Mammary epithelial cell (primary cell): ENCODE measurements at places on chromosomes 1 and 21. TPM values are rescaled to one million over a fixed set of nuclear protein-coding genes. Genes with fewer than 3 reads are reported as not detected.
A peak's percentile ranks its signal among the peaks of the same experiment; 100 is the strongest.

NR1I3 gene
- not detected for polyA plus RNA-seq

S100A4 gene
- 24.2 TPM for polyA plus RNA-seq

TSSK3 gene
- 0.08 TPM for polyA plus RNA-seq

OR2T35 gene
- polyA plus RNA-seq = not detected

AMY1A gene
- polyA plus RNA-seq = not detected

CAMK1G gene
- polyA plus RNA-seq = not detected

DNA sequence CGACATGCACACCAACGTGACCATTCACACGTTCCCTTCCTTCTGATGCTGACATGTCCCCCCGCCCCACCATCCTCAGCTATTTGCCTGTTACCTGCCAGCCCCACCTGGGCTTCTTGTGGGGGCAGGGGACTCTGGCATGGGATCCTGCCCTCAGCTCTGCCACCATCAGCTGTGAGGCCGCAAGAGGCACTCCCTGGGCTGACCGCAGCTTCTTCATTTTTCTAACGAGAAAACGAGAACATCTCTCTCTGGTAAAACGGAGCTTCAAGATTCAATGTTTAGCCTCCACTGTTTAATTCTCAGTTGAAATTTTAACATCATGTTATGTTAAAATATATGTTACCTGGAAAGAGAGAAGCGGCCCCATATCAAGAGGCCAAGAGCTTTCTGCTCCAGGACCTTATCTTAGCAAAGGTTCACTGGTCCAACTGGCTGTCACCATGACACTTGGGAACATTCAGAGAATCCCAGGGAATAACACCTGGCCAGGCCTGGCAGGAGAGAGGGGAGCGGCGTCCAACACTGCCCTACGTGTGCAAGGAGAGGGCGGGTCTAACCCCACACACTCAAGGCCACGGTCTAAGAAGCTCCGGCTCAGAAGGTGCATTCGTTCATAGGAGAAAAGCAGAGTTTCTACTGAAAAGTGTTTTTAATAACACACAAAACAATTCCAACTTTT lies 51.3 kb downstream of the HLCS start:
- no peak for DNase-seq

GRCh38 chr1:42264511-42265190 lies 70.4 kb downstream of the FOXJ3 start:
- no peak for DNase-seq

DNA sequence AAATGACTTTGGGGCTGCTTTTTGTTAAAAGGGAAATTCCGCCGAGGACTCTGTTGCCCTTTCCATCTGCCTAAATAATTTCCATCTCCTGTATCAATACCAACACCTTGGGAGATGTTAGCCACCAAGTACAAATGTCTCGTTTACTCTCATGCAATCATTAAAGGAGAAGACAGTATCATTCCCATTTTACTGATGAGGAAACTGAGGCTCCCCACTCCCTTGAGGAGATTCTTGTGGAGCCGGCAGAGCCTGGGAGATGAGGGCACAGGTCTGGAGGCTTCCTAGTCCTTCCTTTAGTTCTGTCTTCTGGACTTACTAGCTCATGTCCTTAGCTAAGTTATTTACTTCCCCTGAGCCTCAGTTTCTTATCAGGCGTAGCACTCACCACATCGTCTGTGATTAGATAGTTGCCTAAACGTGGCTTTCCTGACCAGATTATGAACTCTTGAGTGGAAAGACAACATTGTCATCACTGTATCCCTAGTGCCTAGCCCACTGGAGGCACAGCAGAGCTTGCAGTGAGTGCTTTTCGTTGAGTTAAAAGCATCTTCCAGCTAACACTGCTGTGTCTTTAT lies 81.6 kb downstream of the ADSS2 start:
- DNase-seq = no peak

- no peak for DNase-seq
Measured at GRCh38 chr1:18232052-18232451, 124.5 kb downstream of the IGSF21 start.

DNA sequence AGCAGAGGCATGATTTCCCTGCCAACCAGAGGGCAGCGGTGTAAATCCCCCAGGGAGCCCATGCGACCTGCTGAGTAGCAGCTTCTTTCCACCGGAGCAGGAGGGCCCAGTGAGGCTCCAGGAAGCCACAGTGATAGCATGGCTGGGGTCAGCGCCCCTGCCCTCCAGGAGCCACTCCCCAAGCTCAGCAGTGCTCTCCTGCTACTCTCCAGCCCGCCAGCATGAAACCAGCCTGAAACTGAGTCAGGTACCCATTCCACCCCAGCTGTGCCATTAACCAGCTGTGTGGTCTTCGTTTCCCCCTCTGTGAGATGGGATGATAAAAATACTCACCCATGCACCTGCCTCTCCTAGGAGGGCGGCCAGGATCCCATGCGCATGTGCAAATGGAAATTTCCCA lies 123.8 kb upstream of the TMEM51 start:
- no peak for DNase-seq

- DNase-seq = no peak
Measured at GRCh38 chr21:44912158-44912473, 8.6 kb downstream of the ITGB2 start.

GRCh38 chr1:37932759-37933158 lies 14.1 kb downstream of the INPP5B start:
- peak; percentile 88 for DNase-seq

- no peak for DNase-seq
Measured at GRCh38 chr1:100394285-100394684, 42.0 kb downstream of the CDC14A start.

DNA sequence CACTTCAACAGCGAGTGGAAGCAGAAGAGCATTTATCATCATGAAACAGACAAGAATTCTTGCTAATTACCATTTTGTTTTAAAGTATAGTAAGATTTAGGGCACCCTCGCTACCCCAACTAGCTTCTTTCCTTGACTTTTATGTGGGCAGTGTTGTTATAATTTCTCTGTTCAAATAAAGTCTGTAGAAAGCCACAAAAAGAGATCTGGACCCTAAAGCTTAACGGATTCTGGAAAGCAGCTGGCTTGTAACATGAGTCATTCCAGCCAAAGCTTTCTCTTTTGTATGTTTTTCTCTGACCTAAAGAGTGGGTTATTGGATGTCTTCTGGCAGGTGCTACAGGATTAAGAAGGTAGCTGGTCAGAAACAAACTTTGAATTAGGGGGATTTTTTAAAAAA lies 37.4 kb downstream of the RUNX1 start:
- DNase-seq = no peak

DNA sequence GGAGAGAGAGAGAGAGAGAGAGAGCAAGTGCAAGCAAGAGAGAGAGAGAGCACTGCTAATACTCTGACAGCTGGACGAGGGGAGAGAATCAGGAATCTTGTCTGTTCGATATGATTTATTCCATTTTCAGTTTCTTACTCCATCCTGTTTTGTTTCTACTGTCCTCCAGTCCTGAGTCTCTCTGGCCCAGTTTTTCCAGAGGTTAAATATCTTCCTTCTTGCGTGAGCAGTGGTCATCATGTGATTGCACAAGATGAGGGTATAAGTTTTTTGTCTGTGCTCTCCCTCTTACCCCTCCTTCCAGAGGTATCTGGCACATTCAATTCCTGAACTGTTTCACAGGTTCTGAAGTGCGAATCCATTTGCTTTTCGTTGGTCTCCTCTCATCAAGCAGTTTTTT lies 16.8 kb downstream of the UBE2U start:
- no peak for DNase-seq

- no peak for DNase-seq
Measured at GRCh38 chr1:155136748-155137147, 1.1 kb downstream of the SLC50A1 start.

DNA sequence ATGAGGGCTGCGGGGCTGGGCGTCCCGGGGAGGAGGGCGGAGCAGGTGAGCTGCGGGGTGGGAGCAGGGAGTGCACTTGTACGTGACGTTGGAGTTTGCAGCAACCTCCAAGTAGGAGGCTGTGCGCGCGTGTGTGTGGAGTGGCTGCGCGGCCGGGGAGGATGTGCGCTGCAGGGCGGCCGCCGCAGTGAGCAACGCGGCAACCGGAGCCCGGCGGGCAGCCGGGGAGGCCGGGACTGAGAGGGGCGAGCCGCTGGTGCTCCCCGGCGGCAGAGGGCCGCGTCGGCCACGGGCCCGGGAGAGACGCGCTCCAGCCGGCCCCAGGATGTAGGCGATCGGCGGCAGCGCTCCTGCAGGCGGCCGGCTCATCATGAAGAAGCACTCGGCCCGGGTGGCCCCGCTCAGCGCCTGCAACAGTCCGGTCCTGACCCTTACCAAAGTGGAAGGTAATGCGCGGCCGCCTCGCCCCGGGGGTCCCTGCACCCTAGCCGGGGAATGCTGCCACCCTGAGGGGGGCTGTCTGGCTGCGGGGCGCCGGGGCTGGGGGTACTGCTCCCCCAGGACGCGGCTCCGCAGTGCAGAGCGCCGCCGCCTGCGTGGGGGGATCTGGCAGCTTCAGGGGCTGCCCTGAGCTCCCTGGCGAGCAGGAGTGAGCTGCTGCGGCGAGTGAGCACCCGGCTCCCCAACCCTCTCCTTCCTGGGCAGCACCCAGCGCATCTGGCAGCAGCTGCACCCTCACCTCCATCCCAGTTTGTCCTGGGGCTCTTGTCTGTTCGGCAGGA lies 158.9 kb upstream of the COA6 start:
- peak; percentile 58 for DNase-seq

DNA sequence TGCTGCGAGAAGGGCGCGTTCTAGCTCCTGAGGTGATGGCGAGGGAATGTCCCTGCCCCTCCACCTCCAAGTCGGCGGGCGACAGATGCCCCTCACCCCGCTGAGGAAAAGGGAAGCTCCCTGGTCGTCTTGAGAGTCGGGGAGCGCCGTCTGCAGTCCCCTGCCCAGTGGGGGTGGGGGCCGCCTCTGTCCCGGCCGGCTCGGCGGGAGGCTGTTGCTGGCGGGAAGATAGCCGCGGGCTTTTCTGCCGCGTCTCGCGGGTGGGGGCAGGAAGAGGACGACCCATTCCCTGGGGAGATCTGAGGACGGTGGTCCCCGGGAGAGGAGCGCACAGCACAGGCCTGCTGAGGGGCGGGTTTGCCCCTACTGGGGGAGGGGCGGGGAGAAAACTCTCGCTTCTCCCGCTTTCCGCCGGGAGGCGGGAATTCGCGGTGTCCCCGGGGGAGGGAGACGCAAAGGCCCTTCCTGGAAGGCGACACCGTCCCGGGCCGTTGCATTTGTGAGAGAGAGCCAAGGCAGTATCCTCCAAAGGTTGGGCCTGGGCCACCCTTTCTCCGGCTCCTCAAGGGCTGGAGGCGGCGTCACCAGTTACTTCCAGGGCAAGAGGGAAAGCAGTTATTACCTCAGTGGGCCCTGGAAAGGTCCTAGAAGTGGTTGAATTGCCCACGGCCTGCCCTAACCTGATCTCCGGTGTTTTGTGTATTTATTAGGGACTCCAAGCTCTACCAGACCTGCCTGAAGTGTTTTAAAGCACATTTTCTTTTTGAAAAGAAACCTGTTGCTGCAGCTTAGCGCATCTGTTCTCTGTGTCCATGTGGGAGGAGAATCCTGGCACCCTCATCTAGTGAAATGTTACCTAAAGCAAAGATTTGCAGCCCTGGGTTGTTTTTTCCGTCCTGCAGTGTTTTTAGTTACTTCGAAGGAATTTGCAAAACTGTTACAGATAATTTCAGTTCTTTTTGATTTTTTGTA lies 648 bp downstream of the S100PBP start:
- DNase-seq = peak; percentile 51

GRCh38 chr1:212485913-212486618 lies 53.3 kb downstream of the NENF start:
- DNase-seq = peak; percentile 99

DNA sequence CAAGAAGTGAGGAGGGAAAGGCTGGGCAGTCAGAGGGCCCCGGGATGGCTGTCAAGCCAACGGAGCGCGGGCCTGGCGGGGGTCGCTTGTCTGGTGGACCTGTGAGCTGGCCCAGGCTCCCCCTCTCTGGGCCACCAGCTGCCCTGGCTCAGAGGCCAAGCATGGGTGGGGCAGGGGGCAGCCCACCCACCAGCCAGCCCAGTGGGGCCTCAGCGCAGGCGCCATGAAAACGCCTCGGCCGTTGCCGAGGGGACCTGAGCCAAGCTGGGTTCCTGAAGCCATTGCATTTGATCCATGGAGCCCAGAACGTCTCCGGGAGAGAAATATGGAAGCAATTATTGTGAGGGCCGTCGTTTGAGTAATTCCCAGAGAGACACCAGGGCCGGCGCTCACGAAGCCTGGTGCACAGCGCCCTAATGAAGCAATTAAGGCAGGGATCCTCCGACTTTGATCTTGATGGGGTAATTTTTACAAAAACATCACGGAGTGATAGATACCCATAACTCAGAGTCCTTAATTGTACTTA lies 90.5 kb upstream of the TTC34 start:
- DNase-seq = no peak

- no peak for DNase-seq
Measured at GRCh38 chr21:32719085-32719484, 8.7 kb downstream of the SYNJ1 start.

DNA sequence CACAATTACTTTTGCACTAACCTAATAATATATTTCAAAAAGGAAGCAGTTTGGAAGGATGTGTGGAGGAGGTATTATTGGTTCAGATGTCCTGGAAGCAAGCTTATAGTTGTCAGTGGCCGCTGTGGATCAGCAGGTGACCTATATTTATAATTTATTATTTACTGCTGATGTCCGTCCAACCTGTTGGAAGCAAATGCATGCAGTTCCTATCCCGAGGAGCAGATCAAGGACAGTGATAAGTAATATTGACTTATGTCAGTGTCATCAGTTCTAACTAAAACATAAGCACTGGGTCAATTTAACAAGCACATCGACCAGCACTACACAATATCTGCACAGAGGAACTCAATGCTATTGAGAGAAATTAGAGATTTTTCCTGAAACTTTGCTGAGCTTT lies 270.1 kb downstream of the BRINP2 start:
- no peak for DNase-seq

DNA sequence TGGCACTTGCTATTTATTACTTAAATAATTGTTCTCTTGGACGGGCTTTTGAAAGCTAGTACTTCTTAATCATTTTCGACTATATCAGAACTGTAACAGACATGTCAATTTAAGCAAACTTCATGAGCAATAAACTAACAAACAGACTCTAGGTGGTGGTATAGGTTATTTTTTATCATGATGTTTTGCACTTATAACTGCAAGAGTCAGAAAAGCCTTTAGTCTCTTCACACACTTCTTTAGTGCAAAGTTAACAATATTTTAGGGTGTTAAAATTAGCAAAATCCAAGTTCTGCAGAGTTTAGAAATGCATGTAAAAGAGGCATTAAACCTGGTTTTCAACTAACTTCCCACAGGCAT lies 2.2 kb downstream of the NRIP1 start:
- no peak for DNase-seq
